ENCODE measurements at places on chromosomes 2 and 18. TPM values are rescaled to one million over a fixed set of nuclear protein-coding genes. Genes with fewer than 3 reads are reported as not detected.

Gene STARD6
- not detected for polyA plus RNA-seq

Gene FBXO15
- polyA plus RNA-seq, result 3.5 TPM

Gene NBAS
- 21.1 TPM for polyA plus RNA-seq

Gene BCL11A
- polyA plus RNA-seq, result 41.1 TPM

Gene NTSR2
- not detected for polyA plus RNA-seq

Gene HNMT
- polyA plus RNA-seq, result 38.4 TPM

DNA sequence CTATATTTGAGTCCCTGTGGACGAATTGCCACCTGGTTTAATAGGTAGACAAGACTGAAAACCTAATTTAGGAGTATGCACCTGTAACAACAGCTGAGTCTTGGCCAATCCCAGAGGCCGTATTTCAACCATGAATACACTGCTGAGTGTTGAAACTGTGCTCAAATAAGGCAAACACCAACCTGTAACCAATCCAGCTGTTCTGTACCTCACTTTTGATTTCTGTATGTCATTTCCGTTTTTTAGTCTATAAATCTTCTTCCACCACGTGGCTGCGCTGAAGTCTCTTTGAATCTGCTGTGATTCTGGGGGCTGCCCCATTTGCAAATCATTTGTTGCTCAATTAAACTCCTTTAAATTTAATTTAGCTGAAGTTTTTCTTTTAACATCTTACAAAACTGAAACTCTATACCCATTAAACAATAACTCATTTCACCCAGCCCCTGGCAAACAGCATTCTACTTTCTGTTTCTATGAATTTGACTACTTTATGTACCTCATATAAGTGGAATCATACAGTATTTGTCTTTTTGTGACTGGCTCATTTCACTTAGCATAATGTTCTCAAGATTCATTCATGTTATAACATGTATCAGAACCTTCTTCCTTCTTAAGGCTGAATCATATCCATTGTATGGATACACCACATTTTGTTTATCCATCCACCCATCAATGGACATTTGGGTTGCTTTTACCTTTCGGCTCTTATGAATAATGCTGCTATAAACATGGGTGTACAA, 7.5 kb upstream of the YPEL5 start:
- no peak for DNase-seq
- no peaks in the 10 kb centered on the region for H3K36me3 ChIP-seq
- no peaks in the 10 kb centered on the region for H3K27me3 ChIP-seq
- no peak overlapping the region for H3K4me3 ChIP-seq
- no peak overlapping the region for H3K27ac ChIP-seq
- no peaks in the 10 kb centered on the region for H3K4me1 ChIP-seq

GRCh38 chr18:73408469-73408868, 540.7 kb upstream of the NETO1 start:
- H3K4me1 ChIP-seq, result no peaks in the 10 kb centered on the region
- no peak for DNase-seq
- no peak overlapping the region for H3K4me3 ChIP-seq
- no peak overlapping the region for H3K27ac ChIP-seq

- no peaks in the 10 kb centered on the region for H3K36me3 ChIP-seq
- H3K4me3 ChIP-seq, result no peak overlapping the region
- no peaks in the 10 kb centered on the region for H3K4me1 ChIP-seq
- no peaks in the 10 kb centered on the region for H3K27me3 ChIP-seq
- no peak for DNase-seq
Observed at GRCh38 chr18:10754128-10754527, 228.3 kb downstream of the NAPG start.

- H3K4me1 ChIP-seq, result no peaks in the 10 kb centered on the region
- DNase-seq, result no peak
- no peak overlapping the region for H3K27ac ChIP-seq
Observed at GRCh38 chr2:12612671-12613070, 104.1 kb upstream of the TRIB2 start.

DNA sequence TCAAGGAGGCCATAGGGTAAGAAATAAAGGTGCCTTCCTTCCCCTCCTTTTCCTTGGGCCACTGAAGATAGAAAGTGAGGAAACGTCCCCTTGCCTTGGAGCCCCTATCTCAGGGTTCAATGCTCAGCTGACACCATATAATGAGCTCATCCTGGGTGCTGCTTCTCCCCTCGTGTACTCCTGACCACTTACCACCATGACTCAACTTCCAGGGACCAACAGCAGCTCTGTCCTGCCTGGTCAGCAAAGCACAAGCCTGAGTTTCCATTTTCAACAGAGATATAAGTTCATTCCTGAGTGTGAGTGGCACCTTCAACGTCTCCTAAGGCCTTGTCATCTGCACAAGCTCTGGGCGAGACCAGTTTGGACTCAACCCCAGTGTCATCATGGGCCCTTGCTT, 151.2 kb downstream of the CAPN13 start:
- H3K4me1 ChIP-seq, result no peaks in the 10 kb centered on the region
- H3K36me3 ChIP-seq, result no peaks in the 10 kb centered on the region
- DNase-seq, result no peak
- no peak overlapping the region for H3K4me3 ChIP-seq
- no peaks in the 10 kb centered on the region for H3K27me3 ChIP-seq
- no peak overlapping the region for H3K27ac ChIP-seq

DNA sequence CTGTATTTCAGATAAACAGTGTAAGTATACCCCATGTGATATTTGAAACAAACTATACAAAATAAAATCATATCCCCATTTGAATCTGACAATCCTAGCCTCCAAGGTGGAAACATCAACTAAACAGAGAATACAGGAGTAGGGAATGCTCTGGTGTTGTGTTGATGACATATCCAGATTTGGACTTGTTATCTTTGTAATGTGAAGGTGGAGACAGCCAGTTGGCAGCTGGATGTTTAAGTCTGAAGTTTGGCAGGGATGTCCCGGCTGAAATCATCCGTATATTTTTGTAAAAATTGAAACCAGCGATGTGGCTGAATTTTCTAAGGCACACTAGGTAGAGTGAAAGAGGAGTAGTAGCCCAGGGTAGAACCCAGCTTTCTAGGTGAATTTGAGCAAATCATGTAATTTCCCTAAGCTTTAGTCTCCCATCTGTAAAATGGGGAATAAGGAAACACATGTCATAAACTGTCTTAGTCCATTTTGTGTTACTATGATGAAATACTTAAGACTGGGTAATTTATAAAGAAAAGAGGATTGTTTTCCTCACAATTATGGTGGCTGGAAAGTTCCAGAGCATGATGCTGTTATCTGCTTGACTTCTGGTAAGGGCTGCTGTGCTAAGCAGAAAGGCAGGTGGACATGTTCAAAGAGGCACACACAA, 246.6 kb upstream of the APCDD1 start:
- no peaks in the 10 kb centered on the region for H3K4me1 ChIP-seq
- no peak overlapping the region for H3K27ac ChIP-seq
- no peaks in the 10 kb centered on the region for H3K36me3 ChIP-seq

GRCh38 chr2:238763471-238763995, 84.4 kb upstream of the TWIST2 start:
- no peak overlapping the region for H3K27ac ChIP-seq
- H3K36me3 ChIP-seq, result no peaks in the 10 kb centered on the region
- no peaks in the 10 kb centered on the region for H3K4me1 ChIP-seq
- peaks cover 23% of the 10 kb centered on the region for H3K27me3 ChIP-seq
- no peak for DNase-seq

All from spleen (tissue), 13 donors.